ENCODE measurements at places on chromosomes 6 and 20. TPM values are rescaled to one million over a fixed set of nuclear protein-coding genes. Genes with fewer than 3 reads are reported as not detected.

Gene HLA-DRB1
- total RNA-seq = 55.4 TPM

Gene FRMD1
- total RNA-seq = not detected

Gene PRSS16
- total RNA-seq = not detected

Gene TCP11
- total RNA-seq = not detected

Gene PNPLA1
- total RNA-seq = not detected

Gene CST2
- not detected for total RNA-seq
